DND-41 (cell line): ENCODE measurements at places on chromosomes 5 and 9.

DNA sequence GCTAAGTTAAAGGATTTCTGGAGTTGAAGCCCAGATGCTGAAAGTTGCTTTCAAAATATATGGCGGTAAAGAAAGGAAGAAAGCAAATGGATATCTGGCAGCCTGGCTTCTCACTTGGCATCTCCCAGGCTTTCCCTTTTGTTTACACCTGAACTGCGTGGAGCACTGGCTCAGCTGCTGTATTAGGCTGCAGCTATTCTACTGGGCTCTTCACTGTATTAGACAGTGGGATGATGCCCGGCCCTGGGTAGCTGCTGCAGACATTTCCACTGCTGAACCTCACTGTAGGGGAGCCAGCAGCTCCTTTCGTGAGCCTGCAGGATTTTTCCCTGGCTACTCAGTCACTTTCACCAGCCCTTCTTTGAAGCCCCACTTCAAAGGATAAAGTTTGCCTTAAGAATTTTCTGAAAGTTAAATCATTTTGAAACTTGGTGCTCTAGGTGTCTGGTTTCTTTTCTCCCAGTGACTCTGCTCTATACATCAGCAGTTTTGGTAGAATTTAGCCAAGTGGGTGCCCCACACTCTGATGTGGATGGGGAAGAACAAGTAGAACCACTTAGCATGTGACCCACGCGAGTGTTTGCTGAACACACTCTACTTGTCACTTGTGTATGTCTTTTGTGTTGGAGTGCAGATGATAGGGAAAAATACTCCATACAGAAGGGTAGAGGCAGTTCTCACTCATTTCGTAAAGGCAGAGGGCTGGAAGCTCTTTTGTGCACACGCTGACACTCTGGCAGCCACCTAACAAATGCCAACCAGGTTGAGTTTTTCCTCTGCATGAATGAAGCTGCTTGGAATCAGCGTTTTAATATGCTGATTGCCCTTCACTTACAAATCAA is 49.9 kb downstream of the C9orf152 start:
- DNase-seq: peak; percentile 46

- DNase-seq: no peak
Observed at GRCh38 chr5:59816654-59817300, 76.7 kb downstream of the PDE4D start.

DNA sequence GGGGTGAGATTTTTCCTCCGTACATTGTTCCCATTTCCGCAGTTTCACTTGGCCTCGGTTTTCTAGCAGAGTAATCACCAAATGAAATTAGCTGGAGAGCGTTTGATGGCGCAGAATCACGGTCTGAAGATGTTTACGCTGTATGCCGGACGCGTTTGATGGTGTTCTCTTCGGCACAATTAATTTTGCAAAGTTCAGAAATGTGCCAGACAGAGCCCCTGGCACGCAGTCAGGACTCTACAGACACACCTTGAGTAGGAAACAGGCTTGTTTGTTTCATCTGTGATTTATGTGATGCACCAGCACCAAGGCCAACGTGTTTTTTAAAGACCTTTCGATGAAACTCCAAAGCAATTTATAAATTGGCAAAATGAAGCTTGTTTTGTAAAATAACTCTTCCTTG is 863 bp upstream of the LIFR start:
- no peak for DNase-seq

GRCh38 chr9:33379666-33380389 is 22.5 kb downstream of the AQP7 start:
- DNase-seq: no peak
